NB4 (cell line): ENCODE measurements at places on chromosomes 13 and 19.

DNA sequence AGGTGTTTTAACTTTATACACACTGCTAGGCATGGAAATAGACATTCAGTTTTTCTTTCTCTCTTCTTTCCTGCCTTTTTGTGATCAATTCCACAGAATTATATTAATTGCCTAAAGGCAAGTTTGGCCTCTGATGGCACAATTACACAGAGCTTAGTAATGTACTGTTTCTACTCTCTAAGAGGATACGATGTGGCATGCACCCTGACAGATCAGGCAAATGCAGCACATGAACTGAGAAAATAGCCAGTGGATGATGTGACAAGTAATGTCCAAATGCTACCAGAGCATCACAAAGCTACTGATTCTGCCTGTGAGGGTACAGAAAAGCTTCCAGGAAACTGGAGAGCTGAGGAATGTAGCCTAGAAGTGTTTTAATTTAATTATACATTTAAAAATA is 233.8 kb upstream of the PRR20A start:
- no peak for DNase-seq

GRCh38 chr13:94327318-94327717 is 152.2 kb downstream of the DCT start:
- no peak for DNase-seq

DNA sequence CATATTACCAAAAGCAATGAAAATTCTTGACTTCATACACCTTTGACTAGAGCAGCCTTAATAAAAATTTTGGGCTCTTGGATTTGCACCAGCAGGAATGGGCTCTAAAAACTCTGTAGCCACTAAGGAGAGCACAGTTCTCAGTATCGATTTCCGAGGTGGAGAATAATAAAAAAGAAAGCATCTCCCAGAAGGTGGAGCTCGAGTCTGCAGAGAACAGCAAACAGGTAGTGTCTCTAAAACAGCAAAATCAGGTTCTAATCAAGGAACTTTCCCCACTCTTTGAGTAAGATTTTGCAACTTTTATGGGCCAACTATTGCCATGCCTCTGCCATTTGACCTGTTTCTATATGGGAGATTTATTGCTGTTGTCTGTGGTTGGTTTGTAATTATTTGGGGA is 258.7 kb upstream of the GPC6 start:
- no peak for DNase-seq

DNA sequence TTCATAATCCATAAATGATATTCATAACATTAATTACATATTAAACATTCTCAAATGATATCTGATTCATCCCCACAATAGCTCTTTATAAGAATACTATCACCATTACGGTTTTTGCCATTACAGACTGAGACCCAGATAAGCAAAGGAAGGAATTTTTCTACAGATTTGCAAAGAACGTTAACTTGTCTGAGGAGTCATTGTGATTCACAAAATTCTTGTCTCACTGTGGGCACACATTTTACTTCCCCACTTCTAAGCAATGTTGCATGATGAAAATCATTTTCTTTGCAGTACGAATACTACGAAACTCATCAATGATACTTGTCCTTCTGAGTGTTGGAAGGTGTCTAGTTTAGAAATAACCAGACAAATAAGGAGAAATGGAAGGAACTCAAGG is 70.1 kb downstream of the NALCN start:
- no peak for DNase-seq

DNA sequence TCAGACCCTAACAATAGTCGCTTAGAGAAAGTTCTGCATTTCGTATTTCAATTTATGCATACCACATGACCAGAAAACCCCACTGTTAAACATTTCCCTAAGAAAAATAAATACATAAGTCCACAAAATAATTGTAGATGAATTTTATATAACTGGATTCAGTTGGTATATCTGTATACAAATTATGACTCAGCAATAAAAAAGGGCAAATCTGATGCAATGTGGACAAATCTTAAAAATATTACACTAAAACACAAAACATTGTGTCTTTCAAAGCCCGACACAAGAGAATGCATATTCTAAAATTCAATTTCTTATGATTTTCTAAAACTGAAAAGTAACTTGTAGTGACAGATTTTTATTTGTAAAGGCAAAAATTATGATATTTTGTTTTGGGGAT is 1005.0 kb downstream of the EFNB2 start:
- no peak for DNase-seq

DNA sequence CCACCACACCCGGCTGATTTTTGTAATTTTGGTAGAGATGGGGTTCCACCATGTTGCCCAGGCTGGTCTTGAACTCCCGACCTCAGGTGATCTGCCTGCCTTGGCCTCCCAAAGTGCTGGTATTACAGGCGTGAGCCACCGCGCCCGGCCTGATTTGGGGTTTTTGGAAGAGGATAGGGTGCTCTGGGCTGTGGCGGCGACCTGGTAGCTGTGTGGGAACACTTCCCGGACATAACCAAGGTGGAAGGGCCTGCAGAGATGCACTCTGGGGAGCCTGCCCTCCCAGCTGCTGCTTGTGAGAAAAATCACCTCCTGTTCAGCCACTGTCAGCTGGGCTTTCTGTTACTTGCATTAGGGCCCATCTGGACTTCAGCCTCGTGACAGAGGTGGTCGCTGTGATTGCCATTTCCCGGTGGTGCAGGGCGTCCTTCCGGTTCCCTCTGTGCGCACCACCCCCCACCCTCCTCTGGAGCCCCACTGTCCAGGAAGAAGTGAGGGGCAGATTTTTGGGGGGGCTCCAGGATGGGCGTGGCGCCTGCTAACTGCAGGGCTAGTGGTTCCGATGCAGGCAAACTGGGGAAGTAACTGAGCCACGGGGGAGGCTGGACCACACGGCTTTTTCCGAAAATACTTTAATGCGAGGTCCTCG is 7.5 kb downstream of the IL4I1 start:
- DNase-seq = no peak

DNA sequence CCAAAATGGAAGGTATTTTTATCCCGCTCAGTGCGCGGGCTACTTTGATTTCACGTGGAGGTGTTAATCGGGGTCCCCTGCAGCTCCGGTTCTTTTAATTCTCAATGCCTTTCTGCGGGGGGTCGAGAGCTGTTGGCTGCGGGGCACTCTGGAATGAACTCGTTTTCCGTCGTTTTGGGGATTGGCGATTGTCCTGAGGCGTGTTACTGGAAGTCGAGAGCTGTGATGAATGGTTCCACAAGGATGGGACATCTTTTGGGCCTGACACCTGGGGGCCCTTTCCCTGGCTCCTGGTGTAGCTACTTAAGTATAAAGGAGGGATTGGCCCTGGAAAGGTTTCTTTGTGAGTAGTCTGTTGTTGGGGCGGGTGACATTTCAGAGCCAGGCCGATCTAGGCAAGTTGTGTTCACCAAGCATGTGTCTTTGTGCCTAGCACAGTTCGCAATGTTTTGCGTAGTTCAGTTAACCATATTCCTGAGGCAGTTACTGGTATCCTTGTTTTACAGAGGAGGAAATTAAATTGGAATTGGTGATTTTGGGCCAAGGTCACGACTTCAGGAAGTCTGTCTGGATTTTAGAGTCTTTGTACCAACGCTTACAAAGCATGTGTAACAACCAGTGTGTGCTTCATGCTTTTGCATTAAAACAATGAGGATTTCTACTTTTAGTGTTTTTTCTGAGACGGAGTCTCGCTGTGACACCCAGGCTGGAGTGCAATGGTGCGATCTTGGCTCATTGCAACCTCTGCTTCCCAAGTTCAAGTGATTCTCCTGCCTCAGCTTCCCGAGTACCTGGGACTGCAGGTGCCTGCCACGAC is 846 bp downstream of the RPL13A start:
- DNase-seq = no peak

DNA sequence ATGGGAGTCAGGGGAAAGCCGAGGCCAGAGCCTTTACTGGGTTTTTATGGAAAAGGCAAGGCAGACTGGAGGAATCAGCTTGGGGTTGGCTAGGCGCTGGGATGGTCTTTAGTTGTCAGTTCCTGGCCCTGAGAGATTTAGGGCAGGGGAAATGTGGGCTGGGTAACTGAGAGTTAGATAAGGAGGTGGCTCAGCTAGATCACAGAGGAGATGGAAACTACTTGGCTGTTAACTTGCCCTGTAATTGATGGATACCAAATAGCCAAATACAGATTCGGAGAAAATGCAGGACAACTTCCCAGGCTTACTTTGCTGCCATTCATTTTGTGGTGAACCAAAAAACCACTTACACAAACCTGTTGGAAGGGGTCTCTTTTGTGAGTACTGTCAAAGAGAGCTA is 54.0 kb downstream of the LRCH1 start:
- DNase-seq = no peak

DNA sequence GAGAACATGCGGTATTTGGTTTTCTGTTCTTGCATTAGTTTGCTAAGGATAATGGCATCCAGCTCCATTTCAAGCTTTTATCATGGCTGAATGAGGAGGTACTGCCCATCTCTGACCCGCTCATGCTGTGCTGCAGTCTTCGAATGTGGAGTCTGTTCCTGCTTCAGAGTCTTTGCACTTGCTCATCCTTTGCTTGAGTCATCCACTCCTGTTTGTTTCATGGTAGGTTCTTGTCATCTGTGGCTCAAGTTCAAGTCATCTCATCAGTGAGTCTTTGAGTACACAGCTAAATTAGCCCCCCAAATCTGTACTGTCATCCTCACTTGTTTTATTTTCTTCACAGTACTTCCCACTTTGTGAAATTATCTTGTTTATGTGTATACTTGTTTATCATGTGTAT is 5.4 kb downstream of the UCHL3 start:
- no peak for DNase-seq

GRCh38 chr13:50901701-50902100 is 7.9 kb upstream of the RNASEH2B start:
- no peak for DNase-seq

GRCh38 chr13:41137951-41138350 is 5.3 kb upstream of the KBTBD6 start:
- no peak for DNase-seq

GRCh38 chr13:25281935-25282332 is 5.4 kb downstream of the MTMR6 start:
- DNase-seq = no peak

GRCh38 chr13:86906127-86906874 is 764.9 kb upstream of the SLITRK5 start:
- no peak for DNase-seq

DNA sequence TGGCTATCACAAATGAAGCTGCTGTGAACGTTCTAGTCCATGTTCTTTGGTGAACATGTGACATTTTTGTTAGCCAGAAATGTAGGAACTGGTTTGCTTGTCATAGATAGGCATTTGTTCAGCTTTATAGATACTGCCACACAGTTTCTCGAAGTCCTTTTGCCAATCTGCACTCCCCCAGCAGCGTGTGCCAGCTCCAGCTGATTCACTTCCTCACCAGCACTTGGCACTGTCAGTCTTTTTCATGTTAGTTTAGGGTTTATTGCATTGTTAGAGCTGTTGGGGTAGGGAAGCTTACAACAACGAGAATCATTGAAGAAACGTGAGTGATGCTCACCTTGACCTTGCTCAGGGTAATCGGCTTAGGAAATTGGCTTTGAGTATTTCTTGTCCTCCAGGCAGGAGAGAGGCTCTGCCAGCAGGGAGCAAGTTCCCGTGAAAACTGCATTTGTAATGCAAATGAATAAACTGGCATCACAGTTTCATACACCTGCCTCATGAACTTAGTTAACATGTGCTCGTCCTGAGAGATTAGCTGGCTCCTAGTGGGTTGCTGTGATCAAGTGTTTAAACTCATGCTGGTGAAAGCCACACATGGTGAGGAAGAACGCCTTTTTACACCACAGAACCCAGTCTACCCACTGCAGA is 83.9 kb downstream of the ING1 start:
- no peak for DNase-seq

DNA sequence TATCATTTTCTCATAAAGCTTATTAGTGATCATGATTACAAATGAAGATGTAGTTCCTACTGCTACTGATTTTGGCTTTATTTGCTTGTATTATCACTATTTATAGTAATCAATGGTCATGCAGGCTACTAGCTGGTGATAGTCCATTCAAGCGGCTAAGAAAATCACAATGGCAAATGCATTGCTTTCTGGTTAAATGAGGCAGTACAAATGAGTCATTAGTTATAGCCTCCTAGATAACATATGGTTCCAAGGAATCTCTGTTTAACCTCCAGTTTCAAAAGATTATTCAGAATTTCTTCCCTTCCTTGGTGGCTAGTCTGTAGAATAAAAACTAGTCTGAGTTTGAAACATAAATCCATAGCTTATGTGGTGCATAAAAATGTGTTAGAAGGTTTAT is 141.3 kb upstream of the HTR2A start:
- DNase-seq = no peak

- no peak for DNase-seq
These were observed 127.9 kb upstream of the SOX1 start for GRCh38 chr13:111938741-111939665.

DNA sequence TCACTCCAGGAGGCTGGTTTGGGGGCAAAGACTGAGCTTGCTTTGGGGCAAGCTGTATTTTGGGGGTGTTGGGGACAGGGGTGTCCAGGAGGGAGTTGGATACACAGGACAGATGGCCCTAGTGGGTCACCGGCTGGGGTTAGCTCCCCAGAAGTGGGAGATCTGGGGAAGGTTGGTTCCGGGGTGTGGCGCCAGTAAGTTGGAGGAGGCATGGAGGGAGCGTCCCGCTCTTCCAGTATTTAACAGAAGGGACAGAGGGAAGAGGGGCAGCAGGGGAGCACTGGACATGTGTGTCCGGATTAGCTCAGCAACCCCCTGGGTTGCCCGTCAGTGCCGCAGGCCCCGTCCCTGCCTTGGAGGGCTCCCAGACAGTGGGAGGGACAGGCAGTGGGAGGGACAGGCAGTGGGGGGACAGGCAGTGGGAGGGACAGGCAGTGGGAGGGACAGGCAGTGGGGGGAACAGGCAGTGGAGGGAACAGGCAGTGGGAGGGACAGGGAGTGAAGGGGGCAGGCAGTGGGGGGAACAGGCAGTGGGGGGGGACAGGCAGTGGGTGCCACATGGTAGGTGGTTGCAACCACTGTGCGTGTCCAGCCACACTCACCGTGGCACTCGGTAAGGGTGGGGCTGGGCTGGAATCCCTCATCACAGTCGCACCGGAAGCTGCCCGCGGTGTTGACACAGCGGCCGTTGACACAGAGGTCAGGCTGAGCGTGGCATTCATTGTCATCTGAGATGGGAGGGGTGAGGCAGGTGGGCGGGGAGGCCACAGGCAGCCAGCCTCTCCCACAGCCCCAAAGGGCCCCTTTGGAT is 33.2 kb downstream of the CCL25 start:
- peak; percentile 94 for DNase-seq

DNA sequence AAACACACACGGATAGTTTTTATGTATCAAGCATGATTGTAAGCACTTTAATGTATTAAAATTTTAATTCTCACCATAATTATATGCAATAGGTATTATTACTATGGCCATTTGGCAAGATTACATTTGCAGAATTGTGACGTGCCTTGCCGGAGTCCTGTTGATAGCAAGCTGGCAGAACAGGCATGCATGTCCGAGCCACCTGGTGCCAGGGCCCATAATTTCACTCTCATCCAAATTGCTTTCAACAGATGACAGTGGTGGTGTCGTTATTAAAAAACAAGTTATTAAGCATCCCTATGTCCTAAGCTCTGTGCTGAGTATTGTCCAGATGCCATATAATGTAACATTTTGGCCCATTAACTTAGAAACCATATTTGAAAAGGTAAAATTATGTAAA is 374.3 kb downstream of the FOXO1 start:
- no peak for DNase-seq

- no peak for DNase-seq
These were observed 82.2 kb upstream of the CSNK1A1L start for GRCh38 chr13:37187621-37188020.

GRCh38 chr19:30567536-30568232 is 195.5 kb downstream of the ZNF536 start:
- DNase-seq = no peak
